Mesenteric fat pad (tissue), 1 donor: ENCODE measurements at places on chromosomes 16 and 17. TPM values are rescaled to one million over a fixed set of nuclear protein-coding genes. Genes with fewer than 3 reads are reported as not detected.

GRCh38 chr16:65789161-65789945 is 577.1 kb upstream of the CDH5 start:
- DNase-seq = no peak

- DNase-seq = peak; percentile 67
Measured at GRCh38 chr16:66290431-66290830, 76.1 kb upstream of the CDH5 start.

GRCh38 chr17:17590883-17591354 is 589 bp downstream of the PEMT start:
- DNase-seq = no peak

DNA sequence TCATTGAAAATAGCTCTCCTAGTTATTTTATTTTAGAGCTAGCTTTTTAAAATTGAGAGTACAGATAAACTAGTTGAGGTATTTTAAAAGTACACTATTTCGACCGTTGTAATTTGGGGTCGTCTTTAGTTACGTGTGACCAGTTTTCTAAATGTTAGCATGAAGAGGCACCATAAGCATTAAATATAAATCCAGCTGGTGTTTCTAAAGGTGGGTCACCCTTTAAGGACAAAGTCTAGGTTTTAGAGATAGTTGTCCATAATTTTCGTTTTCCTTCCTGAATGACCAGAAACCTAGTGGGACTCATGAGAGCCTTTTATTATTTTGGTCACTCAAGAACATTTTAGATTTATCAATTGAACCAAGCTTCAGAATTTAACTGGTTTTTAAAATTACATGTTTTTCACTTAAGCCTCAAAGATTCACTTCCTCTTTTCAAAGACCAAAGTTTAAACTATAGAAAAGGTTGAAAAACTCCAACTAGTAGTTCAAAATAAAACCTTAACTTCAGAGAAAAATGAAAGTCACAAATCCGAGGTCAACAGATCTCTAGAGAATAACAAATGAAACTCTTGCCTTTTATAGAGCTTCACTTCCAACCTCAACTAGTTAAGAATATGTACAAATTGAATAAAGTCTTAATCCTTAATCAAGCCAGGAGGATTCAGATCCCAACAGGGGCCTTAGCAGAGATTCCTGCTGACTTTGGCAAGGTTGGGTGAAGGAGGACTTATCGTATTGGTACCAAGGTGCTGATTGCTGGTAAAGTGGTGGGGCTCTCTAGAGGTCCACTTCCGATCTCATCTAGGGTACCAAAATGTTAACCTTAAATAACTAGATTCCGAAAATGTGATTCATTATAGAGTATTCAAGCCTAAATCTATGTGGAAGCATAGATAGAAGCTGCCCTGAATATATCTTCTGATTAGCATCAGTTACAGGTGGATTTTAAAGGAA is 32.5 kb downstream of the PHKB start:
- DNase-seq = no peak

DNA sequence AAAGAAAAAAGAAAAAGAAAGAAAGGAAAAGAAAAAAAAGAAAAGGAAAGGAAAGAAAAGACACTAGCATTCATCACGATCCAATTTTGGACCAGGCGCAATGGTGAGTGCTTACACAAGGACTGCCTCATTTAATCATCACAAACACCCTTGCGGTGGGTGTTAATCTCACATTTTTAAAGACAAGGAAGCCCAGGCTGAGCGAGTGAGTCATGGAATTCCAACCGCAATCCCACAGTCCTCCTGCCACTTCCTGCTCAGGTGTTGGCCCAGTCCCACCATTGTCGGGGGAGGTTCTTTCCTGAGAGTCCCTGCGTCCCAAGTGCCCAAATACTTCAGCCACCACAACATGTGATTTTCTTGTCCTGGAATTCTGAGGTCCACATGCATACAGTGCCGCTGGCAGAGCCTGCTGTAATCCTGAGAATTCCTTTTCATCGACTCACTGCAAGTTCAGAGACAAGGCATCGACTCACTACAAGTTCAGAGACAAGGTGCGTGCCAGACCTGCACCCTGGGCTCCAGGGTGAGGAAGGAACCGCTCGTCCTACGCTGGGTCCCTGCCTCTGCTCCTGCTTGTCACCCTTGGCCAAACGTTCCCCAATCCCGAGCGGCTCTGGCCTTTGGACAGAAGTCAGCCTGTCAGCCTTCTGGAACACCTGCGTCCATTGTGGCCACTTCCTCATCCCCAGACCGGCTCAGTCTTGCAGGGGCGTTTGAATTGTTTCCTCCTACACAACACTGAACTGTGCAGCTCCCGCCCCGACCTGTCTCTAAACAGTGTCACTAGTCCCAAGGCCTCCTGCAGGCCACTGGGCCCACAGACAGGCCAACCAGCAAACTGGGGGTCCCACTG is 5.8 kb downstream of the ZG16B start:
- DNase-seq = no peak

- DNase-seq = no peak
Measured at GRCh38 chr16:56451753-56452689, 667 bp downstream of the OGFOD1 start.

- DNase-seq = no peak
Measured at GRCh38 chr16:55386534-55387296, 62.7 kb downstream of the IRX6 start.

- no peak for DNase-seq
Measured at GRCh38 chr17:75488693-75489510, 26.4 kb downstream of the CASKIN2 start.

- peak; percentile 73 for DNase-seq
Measured at GRCh38 chr17:36939802-36940312, 2.6 kb downstream of the LHX1 start.

- DNase-seq = no peak
Measured at GRCh38 chr17:53462393-53462811, 360.3 kb upstream of the KIF2B start.

- no peak for DNase-seq
Measured at GRCh38 chr16:380762-381011, 1.1 kb downstream of the PGAP6 start.

GRCh38 chr16:17567455-17567854 is 96.7 kb upstream of the XYLT1 start:
- no peak for DNase-seq

The ADGRG1 gene
- total RNA-seq = 96.3 TPM

The SOST gene
- total RNA-seq = not detected

The NACA2 gene
- total RNA-seq = not detected

The PPY gene
- total RNA-seq = not detected

The PRSS21 gene
- total RNA-seq = not detected

The HYDIN gene
- 0.55 TPM for total RNA-seq

The TBC1D3K gene
- total RNA-seq = not detected

The GPR139 gene
- not detected for total RNA-seq

The CCL4L2 gene
- total RNA-seq = 1.2 TPM

The ABI3 gene
- total RNA-seq = 12.5 TPM
